ENCODE measurements at places on chromosomes 1 and 21. TPM values are rescaled to one million over a fixed set of nuclear protein-coding genes. Genes with fewer than 3 reads are reported as not detected.

UBE2U gene
- not detected for total RNA-seq

DNA sequence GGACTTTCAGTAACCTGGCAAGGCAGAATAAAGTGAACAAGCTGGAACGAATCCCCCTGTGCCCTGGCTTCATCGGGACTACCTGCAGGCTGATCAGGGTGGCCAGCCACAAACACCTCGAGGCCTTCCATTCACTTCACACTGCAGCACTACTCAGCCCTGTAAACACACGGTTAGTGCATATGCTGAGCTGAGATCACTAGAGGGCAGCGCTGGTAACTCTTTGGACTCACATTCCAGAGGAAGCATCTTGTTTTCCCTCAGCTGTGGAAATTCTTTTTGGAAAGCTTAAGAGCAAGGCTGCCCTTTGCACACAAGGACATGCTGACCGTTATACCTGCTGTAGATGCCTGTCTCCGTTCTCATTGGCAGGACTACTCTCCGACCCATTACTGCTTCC, 32.1 kb downstream of the PCSK9 start:
- no peak for DNase-seq

- DNase-seq, result no peak
Observed at GRCh38 chr1:111671852-111672251, 52.3 kb downstream of the RAP1A start.

DNA sequence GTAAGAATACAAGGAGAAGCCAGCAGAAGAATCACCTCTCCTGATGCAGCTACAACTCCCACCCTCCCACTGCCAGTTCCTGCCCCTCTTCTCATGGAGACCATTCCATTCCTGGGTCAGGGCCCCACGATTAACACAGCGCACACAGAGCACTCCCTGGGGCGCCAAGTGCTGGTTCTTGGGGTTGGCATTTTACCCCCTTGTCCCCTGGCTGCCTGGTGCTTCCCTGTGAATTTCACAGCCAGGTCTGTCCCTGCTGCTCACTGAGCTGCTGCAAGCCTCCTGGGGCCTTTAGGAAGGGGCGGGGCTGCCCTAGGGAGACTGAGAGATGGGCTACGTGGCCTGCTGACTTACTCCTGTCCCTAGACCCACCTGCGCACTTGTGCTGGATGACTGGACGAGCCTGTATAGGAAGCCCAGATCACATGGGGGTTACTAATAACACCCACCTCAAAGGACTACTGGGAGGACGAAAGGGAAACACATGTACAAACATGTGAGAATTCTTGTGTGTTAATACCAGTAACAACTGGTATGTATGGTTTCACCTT, 4.8 kb downstream of the ZNF672 start:
- no peak for DNase-seq

DNA sequence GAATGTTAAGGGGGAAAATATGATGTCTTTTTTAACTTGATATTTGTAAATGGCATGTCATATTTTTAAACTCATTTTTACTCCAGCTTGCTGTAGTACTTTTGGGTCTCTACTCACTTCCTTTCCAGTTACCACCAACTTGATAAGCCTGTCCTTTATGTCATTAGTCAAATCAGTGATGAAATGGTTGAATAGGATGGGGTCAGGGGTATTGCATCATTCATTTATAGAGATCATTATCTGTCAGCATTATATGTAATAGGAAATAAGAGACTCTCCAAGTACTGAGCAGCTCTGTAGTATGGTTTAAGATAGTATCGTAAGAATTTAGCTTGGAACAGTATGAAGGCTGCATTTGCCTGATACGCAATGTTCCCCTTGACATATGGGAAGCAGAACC, 227.3 kb downstream of the BRINP3 start:
- no peak for DNase-seq
